ENCODE measurements at places on chromosomes 11 and 22.
A peak's percentile ranks its signal among the peaks of the same experiment; 100 is the strongest.

DNA sequence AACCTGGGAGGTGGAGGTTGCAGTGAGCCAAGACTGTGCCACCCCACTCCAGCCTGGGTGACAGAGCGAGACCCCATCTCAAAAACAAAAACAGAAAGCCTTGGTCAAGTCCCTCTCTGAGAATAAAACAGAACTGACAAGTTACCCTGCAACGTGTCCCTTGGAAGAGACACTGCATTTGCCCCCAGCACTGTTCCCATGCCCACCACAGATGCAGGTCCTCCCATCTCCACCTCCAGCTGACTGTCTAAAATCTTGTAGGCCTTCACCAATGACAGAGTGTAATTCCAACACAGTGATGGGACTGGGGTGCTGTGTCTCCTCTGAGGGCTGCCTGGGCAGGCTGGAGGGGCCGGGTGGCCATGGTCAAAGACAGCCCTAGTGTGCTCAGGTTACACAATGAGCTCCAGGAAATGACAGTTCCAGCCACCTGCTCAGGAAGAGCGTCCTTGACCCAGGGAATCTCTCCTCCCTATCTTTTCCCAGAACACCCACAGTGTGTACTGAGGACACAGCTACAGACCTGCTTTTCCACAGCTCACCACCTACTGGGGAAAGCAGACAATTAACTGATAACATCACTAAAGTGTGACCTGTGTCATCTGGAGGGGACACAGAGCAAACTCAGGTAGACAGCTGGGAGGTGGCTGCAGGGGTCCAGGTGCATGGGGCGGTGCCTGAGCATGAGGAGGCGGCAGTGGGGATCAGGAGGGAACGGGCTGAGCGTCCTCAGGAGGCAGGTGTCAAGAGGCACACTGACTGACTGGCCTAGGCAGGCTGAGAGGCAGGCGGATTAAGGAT is 56.4 kb downstream of the ARFGAP3 start:
- DNase-seq: no peak

GRCh38 chr22:21573750-21574494 is 6.4 kb downstream of the UBE2L3 start:
- no peak for DNase-seq

- DNase-seq: no peak
Observed at GRCh38 chr11:123833095-123833494, 26.9 kb upstream of the OR6M1 start.

GRCh38 chr11:111379602-111380136 is 594 bp upstream of the POU2AF1 start:
- no peak for DNase-seq

DNA sequence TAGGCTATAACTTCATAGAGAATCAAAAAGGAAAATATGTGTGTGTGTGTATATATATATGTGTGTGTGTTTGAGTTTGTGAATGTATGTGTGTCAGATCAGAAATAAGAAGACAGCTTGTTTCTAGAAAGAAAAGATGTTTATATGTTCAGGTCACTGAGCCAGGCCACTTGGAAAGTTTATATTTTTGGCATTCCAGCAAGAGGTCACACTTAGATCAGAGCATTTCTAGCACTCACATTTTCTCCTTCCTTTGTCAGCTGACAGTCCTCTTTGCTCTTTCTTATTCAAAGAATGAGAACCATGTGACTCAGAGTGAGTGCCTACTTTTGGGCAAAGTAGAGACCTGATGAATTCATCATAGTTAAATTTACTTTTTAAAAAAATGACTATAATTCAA is 22.9 kb downstream of the RAB38 start:
- DNase-seq: no peak

DNA sequence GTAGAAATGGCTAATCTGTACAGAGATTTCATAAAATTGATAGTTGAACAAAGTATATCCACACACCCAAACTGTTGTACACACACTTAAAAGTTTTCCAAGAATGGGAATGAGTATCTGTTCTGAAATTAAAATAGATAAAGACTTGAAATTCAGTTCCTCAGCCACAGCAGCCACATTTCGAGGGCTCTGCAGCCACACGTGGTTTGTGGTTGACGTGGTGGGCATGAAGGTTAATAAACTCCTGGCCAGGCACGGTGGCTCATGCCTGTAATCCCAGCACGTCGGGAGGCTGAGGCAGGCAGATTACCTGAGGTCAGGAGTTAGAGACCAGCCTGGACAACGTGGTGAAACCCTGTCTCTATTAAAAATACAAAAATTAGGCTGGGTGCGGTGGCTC is 24.0 kb downstream of the TPST2 start:
- DNase-seq: no peak

- no peak for DNase-seq
Observed at GRCh38 chr22:38411016-38411415, 44.0 kb downstream of the KCNJ4 start.

GRCh38 chr11:5367448-5368074 is 16.1 kb upstream of the OR51M1 start:
- no peak for DNase-seq

GRCh38 chr11:111833524-111833923 is 37.9 kb downstream of the ALG9 start:
- DNase-seq: no peak

GRCh38 chr11:17873586-17873985 is 139.0 kb downstream of the KCNC1 start:
- no peak for DNase-seq

DNA sequence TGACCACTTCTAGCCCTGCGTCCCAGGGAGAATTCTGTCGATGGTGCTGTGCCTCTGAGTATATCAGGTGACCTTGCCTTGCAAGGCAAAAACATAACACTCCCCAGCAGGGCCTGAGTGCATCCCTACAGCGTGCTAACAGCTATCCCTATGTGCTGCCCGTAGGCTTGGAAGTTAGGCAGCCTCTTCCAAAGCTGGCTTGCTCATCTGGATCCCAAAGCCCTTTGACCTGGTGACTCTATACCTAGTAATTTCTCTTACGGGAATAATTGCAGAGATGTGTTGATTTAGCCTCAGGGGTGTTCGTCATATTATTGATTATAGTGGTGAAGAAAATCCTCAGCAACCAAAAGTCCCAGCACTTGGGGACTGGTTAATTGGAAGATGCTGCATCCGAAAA is 32.6 kb upstream of the CRYBB3 start:
- no peak for DNase-seq

DNA sequence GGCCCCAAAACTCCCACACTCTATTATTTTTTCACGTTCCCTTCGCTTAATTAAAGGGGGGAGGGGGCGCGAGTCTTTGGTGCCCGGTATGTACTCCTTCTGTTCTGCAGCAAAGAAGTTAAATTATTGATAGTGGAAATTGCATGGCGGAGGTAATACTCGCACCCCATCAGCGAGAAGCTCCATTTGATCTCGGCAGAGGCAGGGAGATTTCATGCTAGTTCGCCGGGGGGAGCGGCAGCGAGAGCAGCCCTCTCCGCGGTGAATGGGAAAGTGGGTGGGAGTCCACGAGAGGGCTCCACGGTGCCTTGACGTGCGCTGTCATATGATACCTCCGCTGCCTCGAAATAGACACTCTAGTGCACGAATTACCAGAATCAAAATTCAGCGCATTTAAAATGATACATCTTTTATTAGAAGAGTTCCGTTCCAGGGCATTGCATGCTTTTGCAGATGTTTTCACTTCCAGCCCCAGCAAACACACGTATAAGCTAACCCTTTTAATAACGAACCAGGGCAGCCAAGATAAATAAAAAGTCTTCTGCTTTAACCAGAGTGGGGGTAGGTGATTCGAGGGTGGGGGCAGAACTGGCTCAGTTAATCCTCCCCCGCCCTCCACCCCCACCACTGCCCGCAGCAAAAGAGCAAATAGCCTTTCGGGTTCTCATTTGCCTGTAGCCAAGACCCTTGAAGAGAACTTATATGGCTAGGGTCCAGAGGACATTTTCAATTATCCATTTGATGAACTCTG is 1.3 kb upstream of the BDNF start:
- peak; percentile 65 for DNase-seq

GRCh38 chr11:134569195-134569594 is 157.2 kb upstream of the B3GAT1 start:
- no peak for DNase-seq

DNA sequence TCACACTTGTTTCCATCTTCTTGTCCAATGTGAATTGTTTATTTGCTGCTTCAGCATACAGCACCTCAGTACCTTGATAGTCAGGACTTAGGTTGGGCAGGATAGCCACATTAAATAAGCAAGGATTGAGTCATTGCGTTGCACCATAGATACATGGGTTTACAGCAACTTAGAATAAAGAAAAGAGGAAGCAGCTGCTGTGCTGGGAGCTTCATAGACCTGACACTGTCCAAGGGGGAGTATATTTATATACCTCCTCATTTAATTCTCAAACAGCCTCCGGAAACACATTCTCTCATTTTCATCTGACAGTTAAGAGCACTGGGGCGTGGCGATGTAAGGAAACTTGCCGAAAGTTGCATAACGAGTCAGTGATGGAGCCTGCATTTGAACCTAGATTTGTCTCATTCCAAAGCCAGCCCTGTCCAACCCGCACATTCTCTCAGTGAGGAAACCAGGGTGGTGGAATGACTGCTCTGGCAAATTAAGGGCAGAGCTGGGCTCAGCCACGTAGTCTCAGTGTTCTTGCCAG is 42.2 kb downstream of the UBASH3B start:
- DNase-seq: no peak

DNA sequence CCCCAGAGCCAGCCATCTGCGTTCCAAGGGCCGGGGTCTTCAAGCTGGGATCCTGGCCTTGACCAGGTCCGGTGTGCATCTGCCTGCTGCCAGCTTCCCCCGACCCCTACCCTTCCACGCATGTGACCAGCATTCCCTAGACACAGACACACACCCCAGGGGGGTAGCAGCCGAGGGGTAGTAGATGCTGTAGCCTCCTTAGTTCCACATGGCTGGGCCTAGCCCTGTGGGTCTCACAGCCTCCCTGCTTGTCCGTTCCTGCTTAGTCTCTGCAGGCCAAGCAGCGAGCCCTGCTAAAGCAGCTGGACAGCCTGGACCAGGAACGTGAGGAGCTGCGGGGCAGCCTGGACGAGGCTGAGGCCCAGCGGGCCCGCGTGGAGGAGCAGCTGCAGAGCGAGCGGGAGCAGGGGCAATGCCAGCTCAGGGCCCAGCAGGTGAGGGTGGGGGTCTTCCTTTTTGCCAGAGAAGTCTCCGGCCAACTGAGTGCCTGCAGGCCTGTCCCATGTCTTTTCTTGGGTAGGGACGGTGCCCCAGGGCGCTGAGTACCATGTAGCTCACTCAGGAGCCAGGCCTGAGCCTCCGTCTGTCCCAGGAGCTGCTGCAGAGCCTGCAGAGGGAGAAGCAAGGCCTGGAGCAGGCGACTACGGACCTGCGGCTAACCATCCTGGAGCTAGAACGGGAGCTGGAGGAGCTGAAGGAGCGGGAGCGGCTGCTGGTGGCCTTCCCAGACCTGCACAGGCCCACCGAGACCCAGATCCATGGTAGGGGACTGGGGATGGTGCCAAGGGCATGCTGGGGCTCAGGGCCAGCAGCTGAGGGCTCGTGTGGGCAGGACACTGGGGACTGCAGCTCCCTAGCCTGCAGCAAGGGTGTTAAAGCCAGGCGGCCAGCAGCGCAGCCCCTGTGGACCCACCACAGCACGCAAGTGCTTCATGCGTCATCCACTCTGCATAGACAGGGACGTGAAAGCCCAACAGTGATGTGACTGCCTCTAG is 13.6 kb downstream of the RNF215 start:
- DNase-seq: no peak

DNA sequence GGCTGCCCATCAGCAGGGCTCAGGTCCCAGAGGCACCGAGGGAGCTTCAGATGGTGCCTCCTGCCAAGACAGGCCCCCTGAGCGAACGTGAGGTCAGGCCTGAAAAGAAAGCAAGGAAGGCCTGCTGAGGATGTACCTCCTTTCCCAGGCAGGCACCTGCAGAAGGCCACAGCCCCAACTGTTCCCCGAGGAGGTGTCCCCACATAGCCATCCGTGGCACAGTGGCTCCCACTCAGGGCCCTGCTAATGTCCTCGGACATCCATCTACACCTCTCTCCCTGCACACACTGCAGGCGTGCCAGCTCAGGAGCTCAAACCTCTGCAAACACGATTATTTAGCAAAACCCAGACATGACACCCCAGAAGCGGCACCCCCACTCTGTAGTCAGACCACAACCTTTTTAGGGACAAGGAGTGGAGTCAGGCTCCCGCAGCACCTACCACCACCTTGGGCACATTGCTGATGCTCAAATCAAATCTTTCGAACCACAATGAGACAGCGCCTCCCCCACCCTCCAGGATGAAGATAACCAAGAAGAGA is 36.9 kb downstream of the SHANK2 start:
- DNase-seq: no peak

DNA sequence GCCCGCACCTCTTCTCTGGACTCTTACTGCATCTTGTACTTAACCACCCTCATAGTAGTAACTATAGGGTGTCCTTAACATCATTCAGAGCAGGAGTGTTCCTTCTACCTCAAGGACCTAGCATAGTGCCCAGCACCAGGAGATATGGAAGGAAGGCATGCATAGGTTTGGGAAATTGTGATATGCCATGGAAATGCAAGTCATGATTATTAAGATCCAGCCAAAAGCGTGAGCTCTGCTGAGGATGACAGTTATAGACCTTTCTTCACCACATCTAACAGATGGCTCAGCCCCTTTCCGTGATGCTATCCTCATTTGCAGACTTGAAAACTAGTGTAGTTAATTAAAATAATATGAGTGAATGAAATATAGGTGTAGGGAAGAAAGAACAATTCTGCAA is 746.1 kb downstream of the NTM start:
- no peak for DNase-seq

DNA sequence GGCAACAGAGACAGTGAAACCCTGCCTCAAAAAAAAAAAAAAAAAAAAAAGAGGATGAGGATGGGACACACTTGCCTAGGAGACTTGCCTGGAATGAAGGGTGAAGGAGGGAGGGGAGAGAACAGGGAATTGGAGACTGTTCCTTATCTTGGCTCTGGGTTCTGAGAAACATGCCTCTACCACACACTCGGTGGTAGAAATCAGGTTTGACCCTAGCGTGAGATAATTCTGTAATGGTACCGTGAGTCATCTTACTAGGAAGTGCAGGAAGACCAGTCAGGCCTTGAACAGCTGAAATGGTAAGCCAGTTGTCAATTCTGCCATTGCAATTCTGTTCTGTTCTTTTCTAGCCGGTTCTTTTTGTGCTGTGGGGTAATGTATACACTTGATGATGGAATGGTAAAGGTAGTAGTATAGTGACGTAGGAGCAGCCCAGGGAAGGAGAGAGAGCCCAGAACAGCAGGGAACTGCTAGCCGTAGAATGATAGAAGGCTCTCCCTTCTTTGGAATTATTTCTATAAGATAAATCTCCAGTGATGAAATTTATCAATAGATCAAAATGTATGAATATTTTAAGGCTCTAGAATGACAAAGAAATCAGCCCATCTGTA is 3.9 kb upstream of the AMBRA1 start:
- DNase-seq: no peak

Measured in nephron progenitor cell (in vitro differentiated cells).